ENCODE measurements at places on chromosomes 16 and 17.

DNA sequence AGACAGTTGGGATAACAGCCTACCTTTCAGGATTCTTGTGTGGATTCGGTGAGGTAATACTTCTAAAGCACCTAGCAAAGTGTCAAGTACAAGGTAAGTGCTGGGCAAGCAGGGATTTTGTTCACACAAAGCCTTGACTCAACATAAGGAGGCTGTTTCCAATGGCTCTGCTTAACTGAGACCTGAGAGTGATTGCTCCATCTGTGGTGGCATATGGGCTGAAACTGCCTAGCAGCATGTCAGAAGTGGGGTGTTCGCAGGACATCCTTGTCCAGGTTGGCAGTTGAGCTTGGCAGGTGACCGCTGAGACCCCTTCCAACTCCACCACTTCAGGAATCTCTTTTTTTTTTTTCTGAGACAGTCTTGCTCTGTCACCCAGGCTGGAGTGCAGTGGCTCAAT is 19.8 kb downstream of the IL4R start:
- no peak for DNase-seq

DNA sequence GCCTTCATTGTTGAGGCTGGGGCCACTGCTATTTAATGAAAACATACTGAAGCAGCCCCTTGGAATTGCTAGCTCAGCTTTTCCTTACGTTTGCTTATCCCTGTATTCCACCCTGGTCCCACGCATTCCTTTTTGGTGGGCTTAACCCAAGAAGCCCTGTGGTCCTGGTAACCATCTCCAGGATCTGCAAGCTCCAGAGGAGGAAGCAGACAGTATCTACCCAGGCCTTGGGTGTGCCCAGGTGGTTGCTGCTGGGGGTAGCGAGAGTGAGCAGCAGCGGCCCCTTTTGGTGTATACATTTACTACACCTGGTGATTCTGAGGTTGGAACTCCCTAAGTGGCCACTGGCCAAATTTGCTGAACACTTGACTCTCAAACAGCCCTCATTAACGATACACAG is 97.7 kb downstream of the CBLN1 start:
- DNase-seq, result no peak

- no peak for DNase-seq
Measured at GRCh38 chr17:67449845-67450755, 73.0 kb downstream of the PITPNC1 start.

GRCh38 chr17:77721846-77722160 is 236.7 kb upstream of the TNRC6C start:
- no peak for DNase-seq

DNA sequence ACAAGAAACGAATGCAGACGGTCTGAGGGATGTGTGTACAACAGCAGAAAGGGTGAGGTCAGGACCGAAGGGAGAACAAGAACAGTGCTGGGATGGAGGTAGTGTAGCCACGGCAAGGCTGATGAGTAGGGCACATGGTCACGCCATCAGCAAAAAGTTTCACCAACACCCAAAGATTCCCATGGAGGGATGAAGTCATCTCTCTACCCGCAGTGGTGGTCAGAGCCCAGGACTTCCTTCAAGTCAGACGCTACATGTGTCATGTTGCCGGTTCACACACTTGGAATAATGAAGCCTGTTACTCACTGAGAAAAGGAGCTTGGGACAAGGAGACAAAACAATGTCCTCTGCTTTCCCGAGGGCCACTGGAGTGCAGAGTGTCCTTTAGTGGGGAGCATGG is 79.7 kb downstream of the SALL1 start:
- DNase-seq, result no peak

DNA sequence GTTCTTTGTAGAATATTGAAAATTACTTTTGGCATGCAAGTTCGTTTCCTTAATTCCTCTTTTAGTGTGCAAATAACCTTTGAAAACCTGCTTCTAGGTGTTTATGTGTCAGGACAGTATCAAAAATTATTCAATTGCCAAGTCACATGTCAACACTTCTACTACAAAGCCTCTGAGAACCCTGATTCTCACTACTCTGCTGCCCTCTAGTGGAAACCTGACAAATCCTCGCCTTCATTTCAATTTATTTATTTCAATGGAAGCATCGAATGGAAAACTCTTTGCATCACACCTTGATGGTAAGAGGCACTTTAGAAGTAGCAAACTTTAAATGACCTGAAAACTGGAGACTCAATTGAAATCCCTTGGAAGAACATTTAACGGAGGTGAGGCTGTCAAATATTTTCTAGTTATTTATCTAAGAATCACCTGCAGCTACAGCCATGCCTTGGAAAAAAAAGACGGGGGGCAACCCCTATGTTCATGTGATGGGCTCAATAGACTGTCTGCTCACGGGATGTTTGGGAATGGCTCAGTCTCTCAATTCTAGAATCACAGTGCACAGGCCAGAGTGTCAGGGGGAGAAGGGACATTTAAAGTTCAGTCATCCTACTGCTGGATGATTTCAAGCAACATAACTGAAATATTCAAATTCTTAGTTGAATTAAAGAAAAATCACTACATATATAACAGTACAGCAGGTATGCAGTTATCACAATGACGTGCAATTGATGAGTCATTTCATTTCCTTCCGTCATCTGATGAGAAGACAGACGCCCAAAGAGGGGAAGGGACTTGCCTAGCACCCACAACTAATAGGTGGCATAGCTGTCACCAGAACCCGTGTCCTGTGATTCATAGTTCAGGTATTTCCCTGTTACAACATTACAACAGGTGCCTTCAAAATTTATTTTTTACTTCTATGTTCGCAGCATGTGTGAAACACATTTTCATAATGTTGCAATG is 563.9 kb downstream of the TOX3 start:
- no peak for DNase-seq
